ENCODE measurements at places on chromosomes 2 and 18. TPM values are rescaled to one million over a fixed set of nuclear protein-coding genes. Genes with fewer than 3 reads are reported as not detected.

Gene FSHR
- not detected for total RNA-seq

Gene ANKRD44
- total RNA-seq, result 0.90 TPM

Gene SEMA4C
- 7.8 TPM for total RNA-seq

Gene NGEF
- 6.1 TPM for total RNA-seq

Gene GPR45
- total RNA-seq, result not detected

Gene NYAP2
- not detected for total RNA-seq

Gene VSNL1
- total RNA-seq, result 0.64 TPM

Gene ADGRF3
- total RNA-seq, result not detected

Gene GLI2
- 0.26 TPM for total RNA-seq

GRCh38 chr2:189581354-189582139, 961 bp upstream of the SLC40A1 start:
- DNase-seq, result no peak

- DNase-seq, result peak; percentile 27
Measured at GRCh38 chr2:223108351-223109050, 56.5 kb downstream of the KCNE4 start.

- no peak for DNase-seq
Measured at GRCh38 chr2:221649051-221649775, 77.1 kb upstream of the EPHA4 start.

- DNase-seq, result no peak
Measured at GRCh38 chr2:231399853-231400680, 4.6 kb downstream of the B3GNT7 start.

DNA sequence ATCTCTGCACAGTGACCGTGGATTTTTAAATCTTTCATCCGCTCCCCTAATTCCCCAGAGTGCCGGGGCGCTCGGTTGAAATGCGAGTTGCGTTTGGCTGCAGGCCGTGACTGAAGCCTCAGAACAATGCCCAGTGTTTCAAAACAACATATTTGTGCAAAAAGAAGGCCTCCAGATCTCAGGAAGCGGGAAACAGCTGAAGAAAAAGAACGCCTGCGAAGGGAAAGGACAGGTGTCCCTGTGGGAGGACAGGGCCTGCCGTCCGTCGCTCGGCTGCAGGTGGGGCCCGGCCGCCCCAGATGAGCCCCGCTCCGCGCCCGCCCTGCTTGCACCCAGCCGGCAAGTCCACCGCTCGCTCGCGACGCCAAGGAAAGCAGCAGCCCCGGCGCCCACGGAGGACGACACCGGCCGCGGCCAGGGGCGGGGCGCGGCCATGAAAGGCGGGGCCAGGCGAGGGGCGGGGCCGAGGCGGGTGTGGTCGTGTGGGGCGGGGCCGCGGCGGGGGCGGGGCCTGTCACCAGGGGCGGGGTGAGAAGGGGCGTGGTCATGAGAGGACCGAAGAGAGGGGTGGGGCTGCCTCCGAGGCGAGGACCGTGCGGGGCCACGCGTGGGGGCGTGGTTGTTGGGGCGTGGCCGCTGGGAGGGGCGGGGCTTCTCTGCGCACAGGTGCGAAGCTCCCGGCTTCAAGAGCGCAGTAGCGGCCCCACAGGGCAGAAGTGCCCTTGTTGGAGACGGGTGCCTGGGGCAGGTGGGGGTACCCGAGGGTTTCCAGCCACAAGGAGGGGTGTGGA, 17.6 kb upstream of the BOK start:
- peak; percentile 49 for DNase-seq

- DNase-seq, result no peak
Measured at GRCh38 chr2:241279413-241279812, 36.1 kb downstream of the HDLBP start.

DNA sequence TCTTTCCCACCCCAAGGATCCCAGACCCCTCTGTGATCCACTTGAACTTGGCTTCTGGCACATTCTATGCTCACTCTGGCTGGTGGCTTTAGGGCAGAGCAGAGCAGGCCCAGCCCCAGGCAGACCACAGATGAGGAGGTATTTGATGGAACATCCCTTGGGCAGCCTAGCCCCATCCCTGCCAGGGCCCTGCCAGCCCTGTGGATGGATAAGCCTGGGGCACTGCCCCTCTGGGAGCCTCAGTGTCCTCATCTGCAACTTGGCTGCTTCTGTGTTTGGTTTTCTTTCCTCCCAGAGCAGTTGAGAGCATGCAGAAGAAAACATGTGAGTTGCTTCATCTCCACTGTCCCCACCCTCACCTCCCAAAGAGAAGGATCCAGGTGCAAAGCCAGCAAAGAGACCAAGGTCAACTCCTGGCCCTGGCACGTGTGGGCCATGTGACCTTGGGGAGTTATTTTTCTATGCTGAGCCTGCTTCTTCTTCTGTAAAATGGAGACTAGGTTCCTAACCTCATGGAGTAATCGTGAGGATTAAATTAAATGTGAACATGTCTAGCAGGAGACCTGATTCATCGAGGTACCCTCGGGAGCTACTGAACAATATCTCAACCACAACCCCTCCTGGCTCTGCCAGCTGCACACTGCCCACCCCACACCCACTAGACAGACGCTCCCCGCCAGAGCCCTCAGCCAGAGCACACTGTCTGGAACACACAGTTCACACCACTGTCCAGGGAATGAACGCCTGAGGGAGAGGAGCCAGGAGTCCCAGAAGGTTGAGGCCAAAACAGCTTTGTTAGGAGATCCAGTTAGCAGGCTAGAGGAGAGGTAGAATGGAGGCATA, 14.6 kb upstream of the TNS1 start:
- no peak for DNase-seq

DNA sequence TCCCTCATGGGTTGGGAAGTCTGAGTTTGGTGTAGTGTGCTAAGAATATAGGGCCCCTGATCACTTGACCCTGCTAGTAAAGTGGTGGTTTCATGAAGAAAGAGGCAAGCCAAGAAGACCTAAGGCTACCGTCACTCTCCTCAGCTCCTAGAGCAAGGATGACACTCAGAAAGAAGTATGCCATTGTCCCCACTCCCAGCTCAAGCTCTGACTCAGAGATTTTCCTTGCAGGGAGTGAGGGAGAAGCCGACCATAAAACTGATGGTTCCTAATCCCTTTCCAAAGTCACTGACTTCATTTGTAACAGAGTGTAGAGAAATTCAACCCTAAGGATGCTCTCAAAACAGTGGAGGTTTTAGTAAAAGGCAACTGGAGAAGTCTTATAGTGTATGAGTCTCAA, 80.9 kb downstream of the ICA1L start:
- no peak for DNase-seq

DNA sequence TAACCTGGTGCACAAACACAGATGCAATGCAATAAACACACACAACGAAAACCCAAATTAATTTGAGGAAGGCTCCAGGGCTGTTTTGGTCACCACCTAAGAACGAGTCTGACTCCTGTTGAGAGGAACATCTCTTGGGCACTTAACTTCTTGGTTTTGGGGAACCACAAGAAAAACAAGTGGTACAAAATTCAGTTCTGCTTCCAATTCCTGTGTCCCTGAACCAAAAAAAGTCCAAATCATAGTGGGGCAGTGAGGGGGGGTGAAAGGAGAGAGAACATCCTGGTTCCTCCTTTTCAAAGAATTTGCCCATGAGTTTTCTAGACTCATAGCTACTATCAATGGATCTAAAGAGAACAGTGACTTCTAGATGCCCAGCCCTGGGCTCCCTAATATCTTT, 143.6 kb downstream of the COL4A4 start:
- DNase-seq, result no peak

GRCh38 chr2:28377984-28378678, 14.5 kb upstream of the FOSL2 start:
- DNase-seq, result peak; percentile 96

DNA sequence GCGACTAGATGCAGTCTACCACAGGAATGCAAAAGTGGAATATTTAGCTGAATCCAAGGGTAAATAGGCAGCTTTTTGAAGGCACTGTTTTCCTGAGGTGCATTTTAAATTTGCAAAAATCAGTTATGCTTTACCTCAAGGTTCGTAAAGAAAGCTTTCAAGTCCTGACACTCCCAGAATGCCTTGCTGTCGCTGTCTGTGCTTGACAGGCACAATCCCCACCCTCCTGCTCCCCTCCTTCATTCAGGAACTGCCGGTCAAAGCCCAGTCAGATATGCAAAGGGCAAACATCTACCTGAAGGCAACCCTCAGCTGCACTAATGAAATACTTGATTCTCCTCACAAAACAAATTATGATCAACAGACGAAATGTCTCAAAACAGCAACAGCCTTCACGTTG, 97.4 kb upstream of the DDX18 start:
- DNase-seq, result no peak

GRCh38 chr2:42424033-42424432, 63.0 kb upstream of the COX7A2L start:
- DNase-seq, result no peak

DNA sequence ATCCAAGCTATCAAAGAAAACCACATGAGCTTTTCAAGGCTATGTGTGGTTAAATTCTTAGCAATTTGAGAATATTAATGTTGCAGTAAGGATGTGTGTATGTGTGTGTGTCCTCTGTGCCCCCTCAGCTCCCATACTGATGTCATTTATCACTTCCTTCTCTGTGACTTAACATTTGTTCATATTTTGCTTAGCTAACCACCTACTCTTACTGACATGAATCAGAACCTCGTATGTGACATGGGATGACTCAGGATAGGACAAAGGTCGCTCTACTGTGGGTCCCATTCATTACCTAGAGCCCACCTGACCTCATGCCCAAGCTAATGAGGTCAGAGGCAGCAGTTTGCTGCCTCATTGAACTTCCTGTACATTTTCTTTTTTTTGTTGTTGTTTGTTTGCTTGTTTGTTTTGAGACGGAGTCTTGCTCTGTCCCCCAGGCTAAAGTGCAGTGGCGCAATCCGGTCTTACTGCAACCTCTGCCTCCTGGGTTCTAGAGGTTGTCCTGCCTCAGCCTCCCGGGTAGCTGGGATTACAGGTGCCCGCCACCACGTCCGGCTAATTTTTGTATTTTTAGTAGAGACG, 36.3 kb downstream of the MOGAT1 start:
- DNase-seq, result peak; percentile 79

DNA sequence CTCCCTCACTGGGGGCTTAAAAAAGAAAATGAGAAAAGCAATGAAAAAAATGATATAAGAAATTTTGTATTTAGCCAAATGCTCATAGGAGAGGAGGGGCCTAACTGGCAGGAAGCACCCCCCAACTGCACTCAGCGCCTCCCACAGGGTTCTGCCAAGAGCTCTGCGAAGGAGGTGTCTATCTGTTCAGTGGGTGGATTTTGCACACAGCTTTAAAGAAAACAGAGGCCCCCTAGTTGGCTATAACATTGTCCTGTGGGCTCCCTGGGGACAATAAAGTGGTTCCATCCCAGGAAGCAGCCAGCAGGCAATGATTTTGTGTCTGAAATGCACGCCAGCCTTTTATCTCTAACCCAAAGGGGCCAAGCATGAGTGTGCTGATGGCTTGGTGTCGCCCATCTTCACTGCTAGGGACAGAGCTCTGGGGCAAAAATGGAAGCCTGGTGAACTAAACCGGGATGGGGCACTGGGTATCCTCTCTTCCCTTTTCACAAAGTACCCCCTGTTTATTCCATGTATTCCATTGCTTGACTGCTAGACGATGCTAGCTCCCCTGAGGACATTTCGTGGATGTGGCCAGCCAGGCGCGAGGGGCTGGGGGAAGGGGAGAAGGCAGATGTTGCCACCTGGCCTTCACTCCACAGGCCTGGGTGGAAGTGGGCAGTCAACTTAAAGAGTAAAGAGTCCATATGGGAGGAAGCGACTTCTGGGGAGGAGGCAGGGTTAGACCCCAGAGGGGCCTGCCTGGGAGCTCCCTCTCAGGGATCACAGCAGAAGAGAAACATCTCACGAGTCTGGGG, 205.7 kb downstream of the CYP26B1 start:
- DNase-seq, result no peak

DNA sequence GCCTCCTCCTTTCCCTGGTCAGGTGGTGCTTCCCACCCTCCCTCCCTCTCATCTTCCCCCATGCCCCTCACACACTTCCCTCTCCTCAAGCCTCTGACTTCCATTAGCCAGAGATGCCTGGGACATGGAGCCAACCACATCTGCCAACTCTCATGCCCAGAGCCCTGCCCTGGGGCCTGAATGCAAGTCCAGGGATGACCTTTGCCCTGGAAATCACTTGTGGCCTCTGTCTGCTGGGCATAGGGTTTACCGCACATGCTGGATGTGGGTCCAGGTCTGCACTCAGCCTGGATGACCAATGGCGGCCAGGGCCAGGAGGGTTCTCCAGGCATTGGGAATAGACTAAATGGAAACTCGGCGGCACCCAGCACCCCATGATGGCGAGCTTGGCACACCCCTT, 98.9 kb downstream of the SEPTIN10 start:
- no peak for DNase-seq

DNA sequence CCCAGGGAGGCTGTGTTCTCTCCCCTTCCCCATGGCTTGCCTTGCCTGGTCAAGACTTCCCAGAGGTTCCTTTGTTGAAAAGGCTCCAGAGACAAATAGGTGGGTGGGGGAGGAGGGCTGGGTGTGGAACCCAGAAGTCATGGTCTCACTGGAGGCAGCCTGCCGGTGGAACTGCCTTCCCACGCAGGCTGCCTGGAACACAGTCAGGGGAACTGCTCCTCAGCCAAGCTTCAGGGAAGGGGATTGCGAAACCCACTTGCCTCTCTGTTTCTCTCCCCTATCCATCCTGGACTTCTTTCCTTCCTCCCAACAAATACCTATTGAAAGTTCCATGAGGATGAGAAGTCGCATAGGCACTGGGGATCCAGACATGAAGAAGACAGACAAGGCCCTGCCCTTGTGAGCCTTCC, 31.6 kb downstream of the MARCO start:
- DNase-seq, result peak; percentile 71

GRCh38 chr18:7169601-7170000, 52.0 kb upstream of the LAMA1 start:
- DNase-seq, result no peak

- no peak for DNase-seq
Measured at GRCh38 chr18:32742579-32742978, 30.2 kb downstream of the KLHL14 start.

All from bronchial epithelial cell (primary cell).